GM23338 (cell line): ENCODE measurements at places on chromosomes 4 and X.

DNA sequence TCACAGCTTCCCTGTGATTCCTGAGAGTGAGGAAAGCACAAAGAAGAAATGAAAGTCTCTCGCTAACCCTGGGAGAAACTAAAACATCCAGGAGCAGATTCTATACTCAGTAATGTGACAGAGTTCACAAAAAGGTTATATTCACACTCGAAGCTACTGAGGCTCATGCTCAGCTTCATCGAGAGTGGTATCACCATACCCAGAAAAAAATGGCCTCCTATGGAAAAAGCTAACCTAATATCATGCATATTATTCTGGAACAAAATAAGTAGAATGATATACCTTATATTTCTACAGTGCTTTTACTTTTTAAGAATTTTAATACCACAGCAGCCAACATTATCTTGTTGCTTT, 13.5 kb upstream of the CDKN2AIP start:
- no peak for DNase-seq

- no peak for DNase-seq
Observed at GRCh38 chr4:123017636-123018395, 95.4 kb upstream of the NUDT6 start.

- DNase-seq = no peak
Observed at GRCh38 chr4:83692028-83692427, 156.1 kb downstream of the GPAT3 start.

DNA sequence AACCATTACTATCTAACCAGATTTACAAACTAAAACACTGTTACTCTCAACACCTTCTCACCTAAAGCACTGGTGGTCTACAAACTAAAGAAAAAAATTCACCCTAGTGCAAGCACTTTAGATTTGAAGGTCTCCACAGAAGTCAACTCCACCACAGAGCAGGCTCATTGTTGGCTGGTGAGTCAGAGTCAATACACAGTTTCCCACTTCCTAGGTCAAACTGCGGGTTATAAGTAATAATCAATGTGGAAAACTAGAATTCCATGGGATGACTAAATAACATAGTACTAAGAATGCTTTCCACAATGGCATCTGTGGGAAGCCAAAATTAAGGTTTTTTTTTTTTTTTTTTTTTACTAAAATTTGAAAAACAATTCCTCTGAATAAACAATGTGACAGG, 191.8 kb downstream of the PDGFC start:
- DNase-seq = no peak

- DNase-seq = no peak
Observed at GRCh38 chrX:30589146-30589888, 11.8 kb upstream of the TASL start.

DNA sequence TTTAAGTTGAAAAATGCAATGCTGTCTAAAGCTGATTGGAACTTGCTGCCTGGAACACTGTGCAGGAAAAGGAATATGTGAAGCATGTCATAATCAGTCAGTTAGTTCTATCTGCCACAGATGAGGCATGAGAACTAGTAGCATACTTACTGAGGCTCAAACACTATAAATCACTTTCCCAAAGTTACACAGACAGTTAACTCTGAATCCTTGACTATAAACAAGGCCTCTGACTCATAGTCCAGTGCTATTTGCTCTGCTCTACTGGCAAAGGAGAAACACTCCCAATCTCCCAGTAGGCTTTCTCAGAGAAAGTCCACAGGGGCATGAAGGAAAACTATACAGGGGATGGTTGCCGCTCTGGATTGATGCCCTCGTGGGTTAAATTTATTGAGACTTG, 2078.4 kb upstream of the TENM3 start:
- no peak for DNase-seq

DNA sequence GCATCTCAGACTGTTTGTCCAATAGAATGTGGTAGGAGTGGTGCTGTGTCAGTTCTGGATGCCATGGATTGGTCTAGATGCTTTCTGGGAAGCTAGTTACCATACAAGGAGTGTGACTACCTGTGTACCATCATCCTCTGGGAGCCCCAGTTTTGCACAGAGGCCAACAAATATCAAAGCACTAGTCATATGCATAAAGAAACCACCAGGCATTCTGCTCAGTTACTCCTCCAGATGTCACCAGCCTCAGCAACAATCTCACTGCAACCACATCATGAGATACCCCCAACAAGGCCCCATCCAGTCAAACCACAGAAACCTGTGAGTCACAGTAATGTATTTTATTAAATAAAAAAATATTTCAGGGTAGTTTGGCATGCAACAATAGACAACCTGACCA, 435.8 kb upstream of the CPEB2 start:
- DNase-seq = no peak

DNA sequence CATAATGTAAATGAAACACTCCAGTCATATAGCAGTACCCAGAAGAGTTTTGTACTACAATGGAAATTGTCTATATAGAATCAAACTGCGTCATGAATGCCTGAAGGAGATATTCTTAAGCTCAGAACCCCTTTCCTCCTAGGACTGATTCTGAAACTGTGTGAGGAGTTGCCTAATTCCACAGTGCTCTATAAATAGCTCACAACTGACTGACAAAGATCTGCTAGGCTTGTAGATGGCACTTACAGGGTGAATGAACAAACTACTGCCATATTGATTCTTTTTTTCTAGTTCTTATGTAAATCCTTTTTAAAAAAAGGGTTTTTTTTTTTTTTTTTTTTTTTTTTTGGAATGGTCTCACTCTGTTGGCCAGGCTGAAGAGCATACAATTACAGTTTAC, 30.1 kb upstream of the UGT2B17 start:
- DNase-seq = no peak

DNA sequence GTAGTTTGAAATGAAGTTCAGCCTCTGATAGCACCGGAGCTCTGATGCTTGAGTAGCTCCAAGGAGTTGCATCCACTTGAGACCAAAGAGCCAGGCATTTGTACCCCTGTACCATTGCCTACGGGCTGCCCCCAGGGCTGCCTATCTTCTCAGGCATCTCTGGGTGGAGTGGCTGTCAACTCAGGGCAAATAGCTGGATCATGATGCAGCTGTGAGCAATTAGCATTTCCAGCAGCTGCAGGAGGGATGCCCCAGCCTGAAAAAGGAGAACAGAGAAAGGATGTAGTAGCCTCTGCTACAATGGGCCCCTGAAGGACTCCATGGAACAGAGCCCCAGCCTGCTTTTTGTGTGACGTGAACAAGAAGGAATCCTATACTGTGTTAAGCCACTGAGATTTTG, 492.6 kb downstream of the BCOR start:
- no peak for DNase-seq
